CD4-positive, CD25-positive, alpha-beta regulatory T cell (primary cell): ENCODE measurements at places on chromosomes 16 and 17.

GRCh38 chr17:56956992-56957391 lies 3.9 kb downstream of the COIL start:
- DNase-seq, result no peak

DNA sequence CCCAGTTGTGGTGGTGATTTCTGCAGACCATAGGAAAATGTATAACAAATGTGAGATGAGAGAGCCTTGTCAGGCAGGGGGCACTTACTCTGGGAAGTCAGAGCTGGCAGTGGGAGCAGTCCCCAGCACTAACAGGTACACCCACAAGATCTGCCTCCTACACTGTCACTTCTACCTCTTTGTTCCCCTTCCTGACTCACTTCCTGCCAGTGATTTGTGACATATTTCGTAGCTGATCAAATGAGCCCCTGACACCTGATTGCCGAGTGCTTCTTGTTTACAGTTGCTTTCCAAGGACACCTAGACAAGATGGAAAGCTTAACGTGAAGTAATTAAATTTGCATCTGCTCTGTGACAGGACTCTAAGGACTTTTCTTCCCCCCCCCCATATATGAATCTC lies 40.5 kb downstream of the FTO start:
- peak; percentile 59 for DNase-seq

GRCh38 chr17:73650140-73650539 lies 5.9 kb upstream of the SDK2 start:
- DNase-seq, result no peak

- DNase-seq, result no peak
Measured at GRCh38 chr16:78509965-78510364, 410.5 kb downstream of the WWOX start.

DNA sequence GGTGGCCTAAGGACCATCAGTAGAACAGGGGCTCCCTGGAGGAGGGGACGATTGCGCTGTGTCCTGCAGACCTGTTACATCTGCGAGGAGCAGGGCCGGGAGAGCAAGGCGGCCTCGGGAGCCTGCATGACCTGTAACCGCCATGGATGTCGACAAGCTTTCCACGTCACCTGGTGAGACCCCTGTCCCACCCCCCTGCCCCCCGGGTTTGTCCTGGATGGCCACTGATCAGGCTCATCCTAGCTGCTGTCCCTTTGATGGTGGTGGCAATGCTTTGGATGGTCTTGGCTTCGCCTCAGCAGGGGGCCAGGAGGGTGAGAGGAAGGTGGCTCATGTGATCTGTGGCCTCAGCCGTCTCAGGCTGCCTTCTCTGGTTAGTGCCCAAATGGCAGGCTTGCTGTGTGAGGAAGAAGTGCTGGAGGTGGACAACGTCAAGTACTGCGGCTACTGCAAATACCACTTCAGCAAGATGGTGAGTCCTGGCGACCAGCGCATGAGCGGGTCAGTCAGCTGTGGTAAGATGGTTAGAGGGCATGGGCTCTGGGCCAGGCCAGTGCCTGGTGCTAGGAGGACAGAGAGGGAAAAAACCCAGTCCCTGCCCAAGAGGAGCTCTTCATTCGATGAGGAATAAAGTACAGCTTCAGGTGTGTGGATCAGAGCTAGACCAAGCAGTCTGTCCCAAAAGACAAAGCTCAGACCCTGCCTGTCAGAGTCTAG lies 4.2 kb downstream of the MLLT6 start:
- no peak for DNase-seq

DNA sequence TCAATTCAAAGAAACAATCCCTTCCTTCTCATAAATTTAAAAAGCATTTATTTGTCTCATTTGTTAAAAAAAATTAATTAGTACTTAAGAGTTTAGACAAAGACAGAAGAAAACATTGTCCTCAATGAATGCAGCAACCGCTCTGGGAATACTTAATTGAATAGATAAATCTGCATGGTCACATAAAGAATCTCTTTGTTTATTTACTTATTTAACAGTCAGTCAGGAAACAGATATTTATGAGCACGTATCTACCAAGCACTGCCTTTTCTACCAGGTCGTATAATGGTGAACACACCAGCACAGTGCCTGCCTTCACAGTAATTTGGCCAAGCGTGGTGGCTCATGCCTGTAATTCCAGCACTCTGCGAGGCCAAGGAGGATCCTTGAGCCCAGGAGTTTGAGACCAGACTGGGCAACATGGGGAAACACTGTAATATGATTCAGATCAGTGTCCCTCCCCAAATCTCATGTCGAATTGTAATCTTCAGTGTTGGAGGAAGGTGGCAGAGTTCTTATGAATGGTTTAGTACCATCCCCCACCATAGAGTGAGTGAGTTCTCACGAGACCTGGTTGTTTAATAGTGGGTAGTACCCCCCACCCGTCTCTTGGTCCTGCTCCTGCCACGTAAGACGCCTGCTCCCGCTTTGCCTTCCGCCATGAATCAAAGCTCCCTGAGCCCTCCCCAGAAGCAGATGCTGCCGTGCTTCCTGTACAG lies 8.1 kb downstream of the WIPI1 start:
- DNase-seq, result no peak

DNA sequence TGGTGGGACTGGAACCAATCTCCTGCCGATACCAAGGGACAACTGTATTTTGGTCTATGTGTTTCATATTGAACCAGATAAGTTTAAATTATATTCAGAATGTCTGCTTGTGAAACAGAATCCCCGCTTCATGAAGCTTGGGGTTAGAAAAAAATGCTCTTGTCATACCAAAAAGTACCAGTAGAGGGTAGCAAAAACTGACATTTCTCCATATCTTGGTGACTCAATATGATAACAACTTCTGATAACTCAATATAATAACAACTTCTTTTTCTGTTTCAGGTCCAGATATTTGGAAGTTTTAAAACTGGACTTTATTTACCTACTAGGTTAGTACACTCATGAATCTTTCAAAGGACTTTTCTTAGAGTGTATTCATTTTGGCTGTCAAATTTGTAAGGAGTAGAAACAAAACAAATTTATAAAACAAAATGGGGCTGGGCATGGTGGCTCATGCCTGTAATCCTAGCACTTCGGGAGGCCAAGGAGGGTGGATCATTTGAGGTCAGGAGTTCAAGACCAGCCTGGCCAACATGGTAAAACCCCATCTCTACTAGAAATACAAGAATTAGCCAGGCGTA lies 52.3 kb upstream of the ADCY7 start:
- no peak for DNase-seq

DNA sequence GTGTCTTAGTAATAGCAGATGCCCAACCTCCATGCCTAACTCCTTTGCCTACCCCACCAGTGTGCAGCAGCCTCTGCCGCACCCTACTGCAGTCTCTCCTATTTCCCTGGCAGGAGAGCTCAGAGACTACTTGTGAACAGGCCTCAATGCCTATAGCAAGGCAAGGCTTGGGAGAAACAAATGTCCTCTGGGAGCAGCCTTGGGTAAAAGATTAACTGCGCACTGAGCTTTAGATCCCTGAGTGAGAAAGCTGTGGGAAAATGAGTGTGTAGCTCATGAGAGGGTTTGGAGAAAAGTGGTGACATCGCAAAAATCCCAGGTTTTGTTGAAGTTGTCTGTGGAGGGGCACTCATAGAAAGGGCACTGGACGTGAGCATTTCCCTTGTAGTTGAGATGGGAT lies 335.8 kb downstream of the WWOX start:
- DNase-seq, result no peak
